ENCODE measurements at places on chromosomes 16 and 17.

DNA sequence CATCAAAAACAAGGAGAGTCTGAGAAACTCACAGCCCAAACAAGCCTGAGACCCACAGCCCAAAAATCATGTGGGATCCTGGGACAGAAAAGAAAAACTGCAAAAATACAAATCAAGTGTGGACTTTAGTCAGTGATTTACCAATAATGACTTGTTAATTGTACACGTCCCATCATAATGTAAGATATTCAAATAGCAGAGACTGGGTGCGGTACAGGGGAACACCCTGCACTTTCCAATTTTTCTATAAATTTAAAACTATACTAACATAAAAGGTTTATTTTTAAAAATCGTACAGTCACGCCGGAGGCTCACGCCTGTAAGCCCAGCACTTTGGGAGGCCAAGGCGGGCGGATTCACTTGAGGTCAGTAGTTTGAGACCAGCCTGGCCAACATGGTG is 8.8 kb downstream of the CEP131 start:
- no peak for DNase-seq

- DNase-seq, result no peak
Observed at GRCh38 chr17:31581491-31581890, 190.0 kb downstream of the RAB11FIP4 start.

- DNase-seq, result no peak
Observed at GRCh38 chr16:12096157-12096777, 119.7 kb downstream of the SNX29 start.

GRCh38 chr17:1941272-1942065 is 83.7 kb downstream of the RTN4RL1 start:
- no peak for DNase-seq

- DNase-seq, result no peak
Observed at GRCh38 chr17:76000755-76001521, at the start of gene CDK3. TSS of gene CDK3 (plus strand) at chr17:76000855. CDS start at chr17:76001426, 571 bp downstream.

DNA sequence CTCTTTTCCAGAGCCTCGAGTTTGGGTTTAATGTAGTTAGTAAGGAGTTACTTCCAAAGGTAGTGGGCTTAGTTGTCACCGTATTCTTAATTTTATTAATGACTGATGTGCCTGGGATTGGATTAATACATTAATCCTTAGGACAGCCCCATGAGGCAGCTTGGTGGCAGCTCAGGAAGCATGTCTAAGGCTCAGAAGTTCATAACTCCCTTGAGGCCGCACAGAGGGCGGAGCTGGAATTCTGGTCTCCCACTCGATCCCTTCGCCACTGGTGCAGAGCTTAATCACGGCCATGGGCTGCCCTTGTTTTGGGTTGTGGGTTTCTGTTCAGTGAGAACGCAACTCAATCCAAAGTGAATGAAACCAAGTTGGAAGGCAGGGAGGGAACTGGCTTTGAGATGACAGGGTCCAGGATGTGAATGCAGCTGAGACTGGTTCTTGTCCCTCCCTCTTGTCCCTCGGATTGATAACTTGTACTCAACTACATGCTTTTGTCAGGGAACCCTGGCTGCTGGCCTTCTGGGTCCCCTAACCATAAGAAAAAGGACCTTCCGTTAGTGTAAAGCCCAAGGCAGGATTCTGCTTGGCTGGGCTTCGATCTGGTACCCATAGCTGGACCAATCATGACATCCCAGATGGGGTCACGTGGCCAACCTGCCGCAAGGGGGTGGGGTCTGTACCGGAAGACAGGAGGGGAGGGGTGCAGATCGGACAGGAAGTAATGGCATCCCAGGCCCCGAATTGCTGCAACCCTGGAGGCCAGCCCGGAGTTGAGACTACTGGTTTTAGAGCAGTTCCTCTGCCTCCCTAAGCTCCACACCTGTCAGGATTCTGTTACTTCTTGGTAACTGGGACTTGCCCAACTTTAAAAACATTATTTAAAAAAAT is 45.4 kb downstream of the SNX20 start:
- DNase-seq, result no peak

DNA sequence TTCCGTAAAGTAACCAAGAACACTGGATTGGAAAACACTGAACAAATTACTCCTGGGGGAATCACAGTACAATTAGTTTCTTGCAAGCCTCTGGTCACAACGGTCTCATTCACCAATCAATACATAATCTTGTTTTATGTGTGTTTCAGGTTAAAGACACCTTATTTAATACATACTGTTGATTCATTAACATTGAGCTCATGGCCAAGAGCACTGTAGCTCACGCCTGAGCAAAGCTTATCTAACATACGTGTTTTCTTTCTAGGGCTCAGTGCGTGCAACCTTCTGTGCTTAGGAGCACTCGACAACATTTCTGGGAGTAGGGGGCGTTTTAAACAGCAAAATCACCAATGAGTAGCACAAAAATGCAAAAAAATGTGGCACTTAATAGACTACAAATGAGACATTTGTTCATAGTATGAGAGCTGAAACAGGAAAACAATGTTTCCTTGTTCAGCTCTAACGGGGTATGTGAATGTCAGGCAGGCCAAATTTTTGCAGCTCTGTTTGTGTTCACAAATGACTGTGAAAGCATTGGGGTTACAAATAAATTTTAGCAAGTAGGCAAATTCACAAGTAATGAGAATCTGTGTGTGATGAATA is 206.2 kb downstream of the CNTNAP4 start:
- DNase-seq, result no peak

DNA sequence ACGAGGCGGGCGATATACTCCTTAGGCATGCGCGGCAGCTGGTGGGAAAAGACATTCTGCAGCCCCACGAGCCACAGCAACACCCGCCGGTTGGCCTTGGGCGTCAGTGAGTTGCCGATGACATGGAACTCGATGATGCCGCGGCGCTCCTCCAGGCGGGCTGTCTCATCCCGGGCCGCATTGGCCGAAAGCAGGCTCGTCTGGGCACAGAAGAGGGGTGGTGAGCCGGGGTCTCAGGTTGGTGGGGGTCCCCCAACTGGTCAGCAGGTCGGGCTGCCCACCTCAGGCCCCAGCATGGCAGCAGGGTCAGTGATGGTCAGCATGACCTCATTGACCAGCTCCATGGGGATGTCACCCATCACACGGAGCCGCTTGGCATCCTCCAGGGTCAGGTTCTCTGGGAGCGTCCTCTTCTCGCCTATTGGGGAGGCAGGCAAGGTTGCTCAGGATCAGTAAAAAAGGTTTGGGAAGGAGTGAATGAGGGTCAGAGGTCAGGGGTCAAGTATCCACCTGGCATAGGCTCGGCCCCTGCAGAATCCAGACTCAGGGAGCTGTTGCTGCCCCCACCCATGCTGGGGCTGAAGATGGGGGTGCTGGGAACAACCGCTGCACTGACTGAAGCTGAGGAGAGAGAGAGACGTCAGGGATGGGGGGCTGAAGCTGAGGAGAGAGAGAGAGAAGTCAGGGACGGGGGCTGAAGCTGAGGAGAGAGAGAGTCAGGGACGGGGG is 3.6 kb downstream of the KAT2A start:
- DNase-seq, result no peak

- DNase-seq, result no peak
Observed at GRCh38 chr17:13306310-13306962, 288.6 kb upstream of the ELAC2 start.

DNA sequence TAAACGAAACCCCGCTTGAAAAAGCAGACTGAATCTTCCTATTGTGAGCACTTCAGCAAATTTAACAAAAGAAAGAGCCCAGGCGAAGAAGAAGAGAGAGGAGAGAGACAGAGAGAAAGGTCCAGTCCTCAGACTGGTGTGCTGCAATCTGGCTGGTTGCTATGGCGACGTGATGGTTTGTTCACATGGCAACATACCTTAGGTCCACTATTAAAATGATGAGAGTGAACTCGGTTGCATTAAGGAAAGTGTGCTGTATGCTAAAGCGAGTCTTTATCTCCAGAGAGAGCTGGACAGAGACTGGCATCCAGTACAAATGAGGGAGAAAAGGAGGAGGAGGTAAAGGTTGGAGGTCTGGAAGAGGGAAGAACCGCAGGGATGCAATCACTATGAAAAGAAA is 271.8 kb upstream of the ZFHX3 start:
- DNase-seq, result no peak

DNA sequence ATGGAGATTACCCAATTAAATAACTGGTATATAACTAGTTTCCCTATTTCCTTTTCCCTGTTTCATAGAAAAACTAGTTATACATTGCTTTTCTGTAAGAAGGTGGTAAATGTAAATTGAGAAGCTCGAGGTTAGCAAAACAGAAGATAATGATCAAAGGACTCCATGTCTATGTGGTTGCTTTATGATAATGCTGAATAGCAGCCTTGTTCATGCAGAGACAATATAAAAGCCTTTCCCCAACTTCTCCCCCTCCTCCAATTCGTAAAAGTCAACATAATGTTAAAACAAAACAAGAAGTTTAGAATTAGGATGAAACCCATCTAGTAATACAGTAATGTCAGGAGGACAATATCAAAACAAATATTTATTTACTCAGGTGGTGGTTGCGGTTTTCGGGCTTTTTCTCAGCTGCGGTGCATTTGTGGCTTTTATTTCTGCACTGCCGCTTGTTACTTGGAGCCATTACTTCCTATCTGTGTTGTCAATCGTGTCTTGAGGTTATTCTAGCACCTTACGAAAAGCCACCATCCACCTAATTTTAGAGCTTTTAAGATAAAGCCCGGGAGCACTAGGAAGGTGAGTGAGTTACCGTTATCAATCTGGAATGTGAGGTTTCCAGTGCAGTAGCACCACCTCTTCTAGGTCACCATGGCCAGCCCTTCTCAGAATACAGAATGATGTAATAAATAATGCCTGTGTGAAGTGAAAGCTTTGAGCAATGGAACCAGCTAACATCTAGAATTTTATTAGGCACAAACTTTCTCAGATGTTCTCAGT is 297.5 kb downstream of the CDH13 start:
- no peak for DNase-seq

GRCh38 chr16:19980632-19981265 is 92.9 kb downstream of the GPR139 start:
- no peak for DNase-seq

Data from activated CD8-positive, alpha-beta memory T cell treated with anti-CD3 and anti-CD28 coated beads for 4 hours (primary cell).